Right lobe of liver (tissue), 6 donors: ENCODE measurements at places on chromosomes 2 and 18. TPM values are rescaled to one million over a fixed set of nuclear protein-coding genes. Genes with fewer than 3 reads are reported as not detected.

Gene SERPINB4
- not detected for total RNA-seq

- H3K36me3 ChIP-seq: no peaks in the 10 kb centered on the region
- no peak overlapping the region for H3K27ac ChIP-seq
- H3K4me3 ChIP-seq: no peak overlapping the region
- H3K4me1 ChIP-seq: no peaks in the 10 kb centered on the region
- no peak for DNase-seq
- no peaks in the 10 kb centered on the region for H3K27me3 ChIP-seq
Observed at GRCh38 chr2:39593439-39594393, 72.0 kb upstream of the TMEM178A start.

DNA sequence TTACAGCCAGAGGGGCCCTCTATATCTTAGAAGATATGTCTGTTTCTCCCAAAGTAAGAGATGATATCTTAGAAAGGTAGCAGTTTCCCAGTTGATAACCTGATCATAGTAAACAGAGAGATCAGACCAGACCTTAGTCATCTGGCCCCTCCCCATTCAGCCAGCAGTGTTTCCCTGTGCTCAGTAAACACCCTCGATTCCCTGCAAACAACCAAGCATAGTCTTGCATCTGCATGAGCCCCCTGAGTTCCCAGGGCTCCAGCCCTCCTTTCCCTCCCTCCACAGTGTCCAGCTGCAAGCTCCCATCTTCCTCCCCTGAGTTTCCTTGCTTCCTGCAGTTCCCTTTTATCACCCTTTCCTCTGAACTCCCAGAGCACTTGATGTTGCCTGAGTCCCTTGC is 20.3 kb downstream of the NRP2 start:
- no peaks in the 10 kb centered on the region for H3K4me1 ChIP-seq
- no peaks in the 10 kb centered on the region for H3K27me3 ChIP-seq
- no peak overlapping the region for H3K4me3 ChIP-seq
- H3K36me3 ChIP-seq: no peaks in the 10 kb centered on the region
- DNase-seq: no peak

- no peak overlapping the region for H3K4me3 ChIP-seq
- H3K27me3 ChIP-seq: no peaks in the 10 kb centered on the region
- DNase-seq: no peak
- no peaks in the 10 kb centered on the region for H3K4me1 ChIP-seq
- no peak overlapping the region for H3K27ac ChIP-seq
Observed at GRCh38 chr2:57515366-57515765, 531.2 kb upstream of the VRK2 start.

GRCh38 chr18:69659142-69659651 is 258.5 kb downstream of the DOK6 start:
- DNase-seq: no peak
- no peaks in the 10 kb centered on the region for H3K4me1 ChIP-seq
- H3K36me3 ChIP-seq: no peaks in the 10 kb centered on the region
- H3K4me3 ChIP-seq: no peak overlapping the region
- no peaks in the 10 kb centered on the region for H3K27me3 ChIP-seq

DNA sequence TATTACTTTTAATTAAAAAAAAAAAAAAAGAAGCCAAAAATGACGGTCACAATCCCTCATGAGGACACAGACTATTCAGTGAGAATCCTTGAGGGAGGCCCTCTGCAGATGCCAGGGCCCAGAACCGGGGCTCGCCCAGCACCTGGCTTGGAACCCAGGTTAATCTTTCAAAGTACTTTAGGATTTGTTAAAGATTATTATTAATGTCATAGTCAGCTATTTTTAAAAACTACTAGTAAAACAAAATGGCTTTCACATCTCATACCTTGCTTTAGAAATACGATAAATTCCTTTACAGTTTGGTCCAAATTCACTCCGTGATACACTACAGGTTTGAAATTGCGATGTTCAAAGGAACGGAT is 27.1 kb downstream of the C2orf76 start:
- no peak overlapping the region for H3K4me3 ChIP-seq
- no peak for DNase-seq
- H3K27ac ChIP-seq: no peak overlapping the region
- H3K27me3 ChIP-seq: no peaks in the 10 kb centered on the region
- no peaks in the 10 kb centered on the region for H3K4me1 ChIP-seq

DNA sequence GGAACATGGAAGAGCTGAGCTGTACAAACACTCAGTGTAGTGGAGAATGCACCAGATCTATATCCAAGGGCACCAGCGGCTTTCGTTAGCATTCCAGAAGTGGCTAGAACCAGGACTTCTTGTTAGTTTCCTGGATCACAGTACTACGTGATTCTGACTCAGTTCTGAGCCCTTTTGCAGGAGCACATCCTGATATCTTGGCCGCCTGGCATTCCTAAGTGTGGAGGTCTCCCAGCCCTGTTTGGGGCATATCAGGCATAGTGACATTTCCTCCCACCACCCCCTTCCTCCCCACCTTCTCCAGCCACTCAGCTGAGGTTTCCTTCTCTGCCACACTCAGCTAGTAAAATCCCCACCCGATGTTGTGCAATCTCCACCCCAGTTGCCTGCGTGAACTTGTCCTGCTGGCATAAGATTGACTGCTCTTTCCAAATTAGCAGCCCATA is 63.4 kb downstream of the BMP10 start:
- H3K27me3 ChIP-seq: no peaks in the 10 kb centered on the region
- no peak for DNase-seq
- no peak overlapping the region for H3K4me3 ChIP-seq
- H3K27ac ChIP-seq: no peak overlapping the region
- no peaks in the 10 kb centered on the region for H3K36me3 ChIP-seq

GRCh38 chr18:27378431-27379095 is 193.5 kb upstream of the CHST9 start:
- no peak overlapping the region for H3K4me3 ChIP-seq
- DNase-seq: no peak
- H3K4me1 ChIP-seq: no peaks in the 10 kb centered on the region
- H3K36me3 ChIP-seq: no peaks in the 10 kb centered on the region
- H3K27me3 ChIP-seq: no peaks in the 10 kb centered on the region

DNA sequence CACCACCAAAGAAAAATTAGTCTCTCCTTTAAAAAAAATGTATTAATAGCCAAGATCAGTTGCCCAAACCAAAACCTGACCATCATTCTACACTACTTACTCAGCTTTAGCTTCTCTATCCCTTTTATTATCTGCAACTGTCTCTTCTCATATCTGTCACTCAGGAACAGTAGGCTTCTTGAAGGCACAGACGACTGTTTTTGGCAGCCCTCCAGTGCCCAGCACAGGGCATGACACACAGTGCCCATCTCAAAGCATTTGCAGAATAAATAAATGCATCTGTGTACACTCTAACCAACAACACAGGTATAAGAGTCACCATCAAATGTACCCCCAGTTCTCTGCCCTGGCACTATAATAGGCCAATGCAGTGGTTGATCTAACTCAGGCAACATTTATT is 117.2 kb downstream of the UXS1 start:
- H3K27ac ChIP-seq: no peak overlapping the region
- no peak overlapping the region for H3K4me3 ChIP-seq
- H3K4me1 ChIP-seq: no peaks in the 10 kb centered on the region
- no peaks in the 10 kb centered on the region for H3K27me3 ChIP-seq

Gene LHCGR
- total RNA-seq: not detected

DNA sequence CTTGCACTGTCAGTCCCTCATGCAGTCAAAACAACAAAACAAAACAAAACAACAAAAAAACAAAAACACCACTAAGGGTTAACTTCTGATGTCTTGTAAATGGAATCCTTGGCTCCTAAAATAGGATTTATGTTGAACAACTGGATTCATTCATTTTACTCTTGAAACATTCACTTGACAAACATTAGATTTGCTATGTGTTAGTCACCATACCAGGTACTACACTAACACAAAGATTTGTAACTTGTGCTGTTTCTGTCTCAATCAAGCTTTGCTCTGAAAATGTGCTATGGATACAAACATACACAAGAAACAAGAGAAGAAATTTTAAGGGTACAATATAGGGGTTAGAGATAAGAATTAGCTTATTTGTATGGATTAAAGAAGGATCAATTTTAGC is 812.8 kb downstream of the LRP1B start:
- H3K27me3 ChIP-seq: no peaks in the 10 kb centered on the region
- no peaks in the 10 kb centered on the region for H3K36me3 ChIP-seq
- no peaks in the 10 kb centered on the region for H3K4me1 ChIP-seq
- no peak overlapping the region for H3K27ac ChIP-seq

Gene FTCDNL1
- 2.7 TPM for total RNA-seq

DNA sequence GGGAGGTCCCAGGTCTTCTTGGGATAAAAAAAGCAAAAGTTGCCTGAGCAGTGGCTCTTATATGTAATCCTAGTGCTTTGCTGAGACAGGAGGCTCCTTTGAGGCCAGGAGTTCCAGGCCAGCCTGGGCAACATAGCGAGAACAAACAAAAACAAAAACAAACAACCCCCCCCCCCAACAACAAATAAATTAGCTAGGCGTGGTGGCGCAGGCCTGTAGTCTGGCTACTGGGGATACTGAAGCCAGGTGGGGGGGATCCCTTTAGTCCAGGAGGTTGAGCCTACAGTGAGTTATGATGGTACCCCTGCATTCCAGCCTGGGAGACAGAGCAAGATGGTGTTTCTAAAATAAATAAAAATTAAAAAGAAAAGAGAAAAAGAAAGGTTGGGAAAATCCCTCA is 5.4 kb downstream of the GAREM2 start:
- no peak overlapping the region for H3K27ac ChIP-seq
- no peaks in the 10 kb centered on the region for H3K27me3 ChIP-seq
- peaks cover 5% of the 10 kb centered on the region for H3K4me1 ChIP-seq
- DNase-seq: no peak
- no peak overlapping the region for H3K4me3 ChIP-seq
- H3K36me3 ChIP-seq: no peaks in the 10 kb centered on the region

Gene ALKAL2
- total RNA-seq: 0.66 TPM

Gene RAB27B
- 0.68 TPM for total RNA-seq

DNA sequence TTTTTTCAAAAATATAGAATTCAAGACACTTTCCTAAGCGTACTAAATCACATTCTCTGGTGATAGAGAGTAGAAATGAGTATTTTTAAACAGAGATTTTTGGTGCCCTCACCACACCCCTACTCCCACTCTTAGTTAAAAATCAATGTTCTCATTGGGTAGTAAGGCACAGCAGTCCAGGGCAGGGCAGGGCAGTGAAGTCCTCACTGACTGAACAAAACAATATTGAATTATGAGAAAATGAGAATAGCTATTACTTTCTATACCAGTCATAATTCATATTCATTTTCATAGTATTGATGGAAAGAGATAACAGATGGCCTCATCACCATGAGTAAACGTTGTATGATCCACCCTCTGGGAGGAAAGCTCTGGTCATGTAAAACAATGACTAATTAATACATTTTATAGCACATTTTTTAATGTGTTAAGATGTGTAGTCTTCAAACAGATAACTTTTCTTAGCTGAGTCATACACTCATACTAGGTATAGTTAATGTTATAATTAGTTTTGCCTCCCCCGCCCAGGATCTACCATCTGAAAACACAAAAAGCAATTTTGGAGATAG is 686.1 kb downstream of the KCNJ3 start:
- H3K27me3 ChIP-seq: peaks cover 1% of the 10 kb centered on the region
- H3K36me3 ChIP-seq: no peaks in the 10 kb centered on the region
- DNase-seq: no peak
- no peaks in the 10 kb centered on the region for H3K4me1 ChIP-seq
- no peak overlapping the region for H3K27ac ChIP-seq
- H3K4me3 ChIP-seq: no peak overlapping the region

DNA sequence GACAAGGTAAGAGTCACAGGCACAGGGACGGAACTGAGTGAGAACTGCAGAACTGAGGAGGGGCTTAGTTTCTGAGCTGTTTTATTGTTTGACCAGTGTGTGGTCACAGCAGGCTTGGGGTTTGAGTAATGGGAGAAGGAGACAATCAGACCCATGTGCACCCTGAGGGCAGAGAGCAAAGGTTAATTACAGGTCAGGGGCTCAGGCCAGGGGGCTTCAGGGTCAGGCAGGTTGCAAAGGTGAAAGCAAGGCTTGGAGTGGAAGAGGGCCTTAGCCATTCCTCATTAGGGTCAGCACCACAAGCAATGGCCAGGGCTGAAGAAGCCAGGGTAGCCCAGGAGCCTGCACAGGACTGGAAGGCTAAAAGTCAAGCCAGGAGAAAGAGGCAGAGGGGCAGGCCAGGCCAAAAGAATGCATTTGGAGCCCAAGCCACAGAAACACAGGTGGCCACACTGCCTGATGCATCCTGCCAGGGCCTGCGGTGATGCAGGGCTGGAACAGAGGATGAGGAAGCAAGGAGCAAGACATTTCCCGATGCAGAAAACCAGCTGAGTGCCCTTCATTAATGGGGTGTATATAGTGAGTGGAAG is 209.8 kb upstream of the GYPC start:
- no peaks in the 10 kb centered on the region for H3K27me3 ChIP-seq
- H3K36me3 ChIP-seq: no peaks in the 10 kb centered on the region
- H3K4me1 ChIP-seq: peaks cover 11% of the 10 kb centered on the region
- H3K4me3 ChIP-seq: no peak overlapping the region
- DNase-seq: no peak

DNA sequence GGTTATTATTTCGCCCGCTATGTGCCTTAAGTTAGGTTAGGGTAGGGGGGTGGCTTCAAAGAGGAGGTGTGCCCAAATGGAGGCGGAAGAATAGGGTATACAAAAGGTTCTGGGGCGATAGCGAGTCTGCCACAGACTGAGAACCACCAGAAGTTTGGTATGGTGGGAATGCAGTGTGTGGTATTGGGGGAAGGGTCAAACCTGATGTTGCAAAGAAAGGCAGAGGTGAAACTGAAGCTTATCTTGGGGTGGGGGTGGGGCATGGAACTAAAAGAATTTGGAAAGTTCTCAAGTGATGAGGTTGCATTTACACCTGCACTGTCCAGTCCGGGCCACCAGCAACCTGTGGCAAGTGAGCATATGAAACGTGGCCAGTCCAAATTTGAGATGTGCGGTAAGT is 11.8 kb upstream of the CCBE1 start:
- H3K27me3 ChIP-seq: no peaks in the 10 kb centered on the region
- H3K36me3 ChIP-seq: no peaks in the 10 kb centered on the region
